Activated CD4-positive, alpha-beta T cell treated with anti-CD3 and anti-CD28 coated beads, Interleukin-2, amount 10 ng/mL, durations not matched to agents 7 days and 5 days (primary cell): ENCODE measurements at places on chromosomes 12 and 14.

DNA sequence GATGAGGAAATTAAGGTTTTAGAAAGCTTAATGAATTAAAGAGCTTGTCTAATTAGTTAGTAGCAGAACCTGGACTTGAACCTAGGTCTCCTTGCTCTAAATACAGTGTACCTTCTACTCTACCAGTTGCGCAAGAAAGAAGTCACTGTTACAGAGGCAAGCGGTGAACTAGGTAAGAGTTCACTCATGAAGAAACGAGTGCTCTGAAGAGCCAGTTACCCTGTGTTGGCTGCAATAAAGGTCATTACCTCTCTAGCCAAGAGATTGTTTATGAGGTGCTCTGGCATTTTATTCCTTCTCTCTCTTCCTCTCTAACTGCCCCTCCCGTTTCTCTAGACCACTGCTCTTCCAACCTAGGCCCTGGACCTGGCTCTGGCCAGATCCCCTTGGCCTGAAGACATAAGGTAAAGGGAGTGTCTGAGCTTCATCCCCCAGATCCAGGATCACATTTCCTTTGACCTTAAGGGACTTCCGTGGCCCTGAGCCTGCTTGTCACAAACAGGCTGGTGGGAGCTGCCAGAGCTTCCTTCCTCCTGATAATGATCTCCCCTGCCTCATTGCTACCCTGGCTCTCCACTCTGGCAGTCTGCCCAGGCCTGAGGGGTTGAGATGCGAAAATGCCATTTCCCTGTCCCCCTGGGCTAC lies 1.9 kb downstream of the RNASE7 start:
- no peak for DNase-seq

DNA sequence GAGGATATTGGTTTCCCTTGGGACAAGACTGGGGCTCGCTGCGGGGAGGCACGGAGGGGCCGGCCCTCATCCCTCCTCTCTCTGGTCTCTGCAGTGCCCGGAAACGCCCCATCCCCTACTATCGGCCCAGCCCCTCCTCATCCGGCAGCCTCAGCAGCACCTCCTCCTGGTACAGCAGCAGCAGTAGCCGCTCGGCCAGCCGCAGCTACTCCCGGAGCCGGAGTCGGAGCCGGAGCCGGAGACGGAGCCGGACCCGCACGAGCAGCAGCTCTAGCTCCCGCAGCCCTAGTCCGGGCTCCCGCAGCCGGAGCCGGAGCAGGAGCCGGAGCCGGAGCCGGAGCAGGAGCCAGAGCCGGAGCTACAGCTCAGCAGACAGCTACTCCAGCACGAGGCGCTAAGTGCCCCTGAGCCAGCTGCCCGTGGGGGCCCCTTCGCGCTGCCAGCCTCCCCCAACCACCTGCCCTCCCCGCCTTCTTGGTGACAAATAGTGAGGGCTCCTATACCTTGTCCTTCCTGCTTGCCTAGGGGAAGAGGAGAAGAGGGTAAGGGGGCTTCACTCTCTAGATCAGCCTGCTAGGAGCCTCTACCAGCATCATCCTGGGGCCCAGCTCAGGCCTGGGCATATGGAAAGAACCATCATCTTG lies 22.2 kb upstream of the HSPB8 start:
- DNase-seq, result no peak

DNA sequence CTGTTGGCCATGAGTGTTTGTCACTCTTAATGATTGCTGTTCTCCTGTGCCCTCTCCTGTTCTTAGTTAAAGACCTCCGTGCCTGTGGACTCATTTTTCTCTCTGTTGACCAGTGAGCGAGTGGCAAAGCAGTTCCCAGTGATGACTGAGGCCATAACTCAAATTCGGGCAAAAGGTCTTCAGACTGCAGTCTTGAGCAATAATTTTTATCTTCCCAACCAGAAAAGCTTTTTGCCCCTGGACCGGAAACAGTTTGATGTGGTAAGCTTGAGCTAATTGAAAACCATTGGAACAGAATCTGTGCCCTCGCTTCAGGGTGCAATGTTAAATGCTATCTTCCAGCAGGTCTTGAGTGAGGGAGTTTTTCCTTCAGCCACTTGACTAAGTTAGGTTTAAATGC lies 19.8 kb downstream of the ACAD10 start:
- DNase-seq, result no peak

DNA sequence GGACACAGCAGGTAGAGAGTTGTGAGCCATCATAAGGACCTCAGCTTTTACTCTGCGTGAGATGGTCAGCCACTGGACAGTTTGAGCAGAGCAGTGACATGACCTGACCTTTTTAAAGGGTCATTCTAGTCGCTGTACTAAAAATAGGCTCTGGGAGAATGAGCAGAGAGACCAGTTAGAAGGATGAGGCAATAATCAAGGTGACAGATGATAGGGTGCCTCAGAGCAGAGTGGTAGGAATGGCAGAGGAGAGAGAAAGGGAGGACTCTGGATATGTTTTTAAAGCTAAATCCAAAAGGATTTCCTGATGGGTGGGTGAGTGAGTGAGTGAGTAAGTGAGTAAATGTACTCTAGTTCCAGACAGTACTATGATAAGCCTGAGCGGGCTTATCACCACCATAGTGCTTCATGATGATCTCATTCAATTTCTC lies 83.6 kb upstream of the ARHGAP5 start:
- DNase-seq, result no peak

- DNase-seq, result no peak
These were observed 103.7 kb downstream of the SMOC1 start for GRCh38 chr14:69982886-69983285.

DNA sequence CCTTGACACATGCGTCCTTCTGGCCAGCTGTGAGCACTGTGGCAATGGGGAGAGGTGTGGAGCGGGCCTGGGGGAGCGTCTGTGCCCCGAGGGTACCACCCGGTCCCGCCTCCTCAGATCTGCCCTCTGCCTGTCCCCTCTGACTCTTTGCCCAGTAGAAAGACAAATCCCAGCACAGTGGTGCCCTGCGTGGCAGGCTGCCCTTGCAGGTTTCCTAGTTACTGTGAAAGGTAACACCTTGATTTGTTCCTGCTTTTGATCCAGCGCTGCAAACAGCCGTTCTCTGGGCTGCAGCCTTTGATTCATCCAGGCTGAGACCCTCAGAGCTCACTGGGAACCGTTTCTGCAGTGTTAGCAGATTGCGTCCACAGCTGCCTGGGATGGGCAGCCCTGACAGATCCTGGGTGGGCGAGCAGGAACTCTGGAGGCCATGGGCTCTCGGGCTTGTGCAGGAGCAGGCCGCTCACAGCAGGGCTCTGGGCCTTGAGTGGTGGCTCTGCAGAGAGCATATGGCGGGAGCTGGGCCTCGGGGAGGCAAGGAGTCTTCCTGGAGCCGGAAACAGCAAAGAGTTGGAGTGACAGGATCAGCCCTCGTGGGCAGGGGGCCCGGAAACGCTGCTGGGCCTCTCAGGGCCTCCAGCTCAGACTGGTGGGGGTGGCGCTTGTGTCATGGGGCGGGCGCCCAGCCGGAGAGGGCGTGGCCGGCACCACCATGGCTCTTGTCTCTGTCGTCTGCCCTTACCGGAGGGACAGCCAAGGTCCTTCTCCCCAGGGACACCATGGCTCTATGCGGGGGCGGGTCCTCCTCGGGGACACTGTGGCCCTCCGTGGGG lies 16.6 kb downstream of the FBRSL1 start:
- peak; percentile 79 for DNase-seq

GRCh38 chr12:93181409-93181965 lies 196.2 kb upstream of the NUDT4 start:
- DNase-seq, result no peak

DNA sequence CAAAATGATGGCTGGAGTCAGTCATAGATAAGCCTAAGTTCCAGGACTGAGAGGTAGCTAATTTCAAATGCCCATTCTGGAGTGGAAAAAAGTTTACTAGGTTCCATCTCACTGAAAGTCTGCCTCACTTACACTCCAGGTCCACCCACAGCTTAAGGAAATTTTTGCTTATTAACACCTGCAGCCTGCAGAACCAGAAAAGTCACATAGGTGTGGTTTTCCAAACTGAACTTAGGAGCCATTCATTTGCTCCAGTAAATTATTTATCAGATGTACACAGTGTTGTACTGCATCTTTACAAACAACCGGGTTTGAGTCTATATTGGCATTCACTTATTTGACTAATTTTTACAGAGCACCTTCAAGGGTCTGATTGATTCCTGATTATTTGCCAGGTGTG lies 157.4 kb upstream of the ARID2 start:
- no peak for DNase-seq

DNA sequence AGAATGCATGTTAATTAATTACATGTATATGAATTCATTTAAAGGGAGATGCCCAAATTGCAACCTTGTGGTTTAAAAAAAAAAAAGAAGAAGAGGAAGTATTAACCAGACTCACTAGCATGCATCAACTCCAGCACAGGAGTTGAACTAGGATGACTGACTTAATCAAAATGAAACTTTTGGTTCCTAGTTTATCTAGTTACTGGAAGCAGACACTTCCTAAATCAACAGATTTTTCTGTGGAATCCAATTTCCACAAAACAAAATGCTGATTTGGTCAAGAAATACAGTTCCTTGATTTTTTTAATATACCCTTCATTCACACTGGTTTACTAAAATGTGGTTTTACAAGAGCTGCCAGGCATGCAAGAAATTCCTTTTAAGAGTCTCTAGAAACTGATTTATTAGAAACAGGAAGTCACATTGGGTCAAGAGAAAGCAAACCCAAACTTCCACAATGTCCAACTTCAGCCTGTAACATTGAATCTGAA lies 41.6 kb downstream of the ITPR2 start:
- no peak for DNase-seq

GRCh38 chr12:78290606-78291345 lies 460.1 kb downstream of the NAV3 start:
- DNase-seq, result no peak

- DNase-seq, result no peak
These were observed 438.9 kb upstream of the FAR2 start for GRCh38 chr12:28709986-28710685.

- peak; percentile 58 for DNase-seq
These were observed 12.3 kb downstream of the METTL3 start for GRCh38 chr14:21498540-21499526.

GRCh38 chr12:102956738-102957327 lies 641 bp upstream of the ASCL1 start:
- DNase-seq, result no peak
